LHCN-M2 (cell line): ENCODE measurements at places on chromosomes 2 and 18. TPM values are rescaled to one million over a fixed set of nuclear protein-coding genes. Genes with fewer than 3 reads are reported as not detected.

- no peak for DNase-seq
Measured at GRCh38 chr2:23631389-23631788, 246.4 kb downstream of the KLHL29 start.

The ALLC gene
- not detected in 2 replicates for total RNA-seq

DNA sequence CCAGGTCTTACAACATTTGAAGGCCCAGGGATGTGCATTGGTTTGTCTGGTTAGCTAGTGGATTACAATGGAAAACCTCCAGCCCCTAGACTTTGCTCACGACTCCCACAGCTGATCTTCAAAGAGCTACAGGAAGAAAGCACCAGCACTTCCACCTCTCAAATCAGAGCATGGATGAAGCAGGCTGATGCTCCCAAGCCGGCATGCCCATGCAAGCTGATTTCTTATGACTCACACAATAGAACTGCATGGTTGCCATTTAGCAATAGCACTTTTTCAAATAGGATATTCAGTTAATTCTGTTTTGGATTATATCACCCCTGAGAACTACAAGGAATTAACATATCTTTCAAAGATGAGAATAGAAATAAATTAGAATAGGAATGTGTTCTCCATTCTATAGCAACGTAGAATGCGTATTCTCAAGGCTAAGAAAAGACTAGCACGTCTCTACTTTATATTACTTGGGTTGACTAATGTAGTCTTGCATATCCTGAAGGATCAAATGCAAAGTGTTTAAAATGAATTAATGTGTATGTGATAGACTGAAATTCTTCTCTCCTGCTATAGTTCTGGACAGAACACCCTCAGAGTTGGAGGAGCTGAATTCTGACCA is 292.4 kb downstream of the TRIB2 start:
- DNase-seq = peak; percentile 26

The KIDINS220 gene
- total RNA-seq = 35.5 and 43.1 TPM in 2 replicates

The FARSB gene
- total RNA-seq = 39.1 and 43.8 TPM in 2 replicates

The MTCL1 gene
- total RNA-seq = 16.1 and 19.3 TPM in 2 replicates

- peak; percentile 70 for DNase-seq
Measured at GRCh38 chr18:7872569-7872968, 305.5 kb downstream of the PTPRM start.

- DNase-seq = no peak
Measured at GRCh38 chr2:67384123-67384822, 12.9 kb upstream of the ETAA1 start.

DNA sequence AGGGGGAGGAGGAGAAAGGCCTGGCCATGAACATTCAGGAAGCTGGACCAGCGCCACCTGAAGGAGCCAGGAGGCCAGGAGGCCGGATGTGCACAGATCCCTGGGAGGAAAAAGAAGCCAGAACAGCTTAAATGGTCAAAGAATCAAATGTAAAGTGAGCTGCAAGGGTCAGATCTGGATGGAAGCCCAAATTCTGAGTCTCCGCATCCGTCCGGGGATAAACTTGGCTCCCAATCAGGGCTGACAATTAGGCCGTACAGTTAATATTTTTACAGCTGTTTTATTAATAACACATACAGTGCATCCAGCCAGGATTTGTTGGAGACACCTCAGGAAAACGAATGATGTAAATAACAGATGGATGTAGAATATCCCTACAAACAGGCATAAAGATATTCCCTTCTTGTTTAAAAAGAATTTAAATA is 495.1 kb upstream of the TCF4 start:
- peak; percentile 54 for DNase-seq

The RAMP1 gene
- 13.5 and 14.2 TPM in 2 replicates for total RNA-seq

GRCh38 chr2:68317971-68318913 is 1.5 kb downstream of the CNRIP1 start:
- DNase-seq = no peak

DNA sequence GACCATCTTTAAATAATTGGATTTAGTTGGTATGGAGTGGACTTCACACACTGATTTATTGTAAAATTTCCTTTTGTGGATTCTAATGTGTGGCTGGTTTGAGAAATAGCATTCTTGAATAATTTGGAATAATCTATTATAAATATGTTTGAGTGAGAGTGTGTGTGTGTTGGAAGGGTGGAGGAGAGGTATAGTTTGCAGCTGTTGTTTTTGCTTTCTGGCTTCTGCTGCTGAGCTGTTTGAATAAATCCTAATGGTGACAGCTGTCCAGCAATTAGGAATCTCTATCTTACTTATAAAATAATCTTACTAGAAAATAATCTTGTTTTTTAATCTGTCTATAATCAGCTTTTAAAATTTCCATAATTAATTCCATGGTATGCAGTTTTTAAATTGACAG is 1283.0 kb upstream of the CDH2 start:
- peak; percentile 68 for DNase-seq

The TCF23 gene
- total RNA-seq = not detected in 2 replicates

The IL1R2 gene
- 0.26 TPM in 1 of 2 replicates, not detected in the other for total RNA-seq

DNA sequence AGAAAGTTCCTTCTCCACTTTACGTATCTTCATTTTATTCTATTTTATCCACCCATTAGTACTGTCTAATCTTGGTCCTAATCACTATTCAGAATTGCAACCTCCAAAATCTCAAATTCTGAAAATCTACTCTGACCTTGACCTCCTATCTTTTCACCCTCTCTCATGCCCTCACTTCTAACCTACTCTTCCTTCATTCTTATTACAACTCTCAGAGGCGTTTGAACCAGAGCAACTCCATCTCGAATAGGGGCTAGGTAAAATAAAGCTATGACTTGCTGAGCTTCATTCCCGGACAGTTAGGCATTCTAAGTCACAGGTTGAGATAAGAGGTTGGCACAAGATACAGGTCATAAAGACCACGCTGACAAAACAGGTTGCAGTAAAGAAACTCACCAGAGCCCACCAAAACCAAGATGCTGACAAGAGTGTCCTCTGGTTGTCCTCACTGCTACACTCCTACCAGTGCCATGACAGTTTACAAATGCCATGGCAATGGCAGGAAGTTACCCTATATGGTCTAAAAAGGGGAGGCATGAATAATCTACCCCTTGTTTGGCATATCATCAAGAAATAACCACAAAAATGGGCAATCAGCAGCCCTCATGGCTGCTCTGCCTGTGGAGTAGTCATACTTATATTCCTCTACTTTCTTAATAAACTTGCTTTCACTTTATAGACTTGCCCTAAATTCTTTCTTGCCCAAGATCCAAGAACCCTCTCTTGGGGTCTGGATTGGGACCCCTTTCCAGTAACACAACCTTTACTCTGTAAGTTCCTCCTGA is 11.4 kb downstream of the CCDC88A start:
- DNase-seq = peak; percentile 68
